Activated CD4-positive, alpha-beta T cell treated with anti-CD3 and anti-CD28 coated beads for 36 hours (primary cell): ENCODE measurements at places on chromosomes 6 and 20. TPM values are rescaled to one million over a fixed set of nuclear protein-coding genes. Genes with fewer than 3 reads are reported as not detected.

The SLC35D3 gene
- not detected for total RNA-seq

The FAM184A gene
- total RNA-seq: 13.8 TPM

The MUCL3 gene
- not detected for total RNA-seq

DNA sequence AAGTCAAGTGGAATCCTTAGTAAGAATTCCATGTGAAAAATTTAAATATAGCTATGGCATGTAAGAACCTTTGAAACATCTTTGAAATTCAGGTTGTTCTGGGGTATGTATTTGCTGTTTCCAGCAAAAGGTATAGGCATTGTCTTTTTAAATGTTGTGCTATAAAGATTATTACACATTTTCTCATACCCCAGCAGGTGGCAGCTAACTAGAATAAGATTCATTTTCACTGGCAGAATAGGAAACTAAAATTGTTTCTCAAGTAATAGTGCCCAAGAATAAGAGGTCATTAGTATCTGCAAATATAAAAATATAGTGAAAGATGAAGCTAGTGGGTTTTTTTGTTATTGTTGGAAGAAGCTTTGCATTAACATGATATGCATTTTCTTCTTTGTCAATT lies 1.8 kb downstream of the GRIK2 start:
- H3K27me3 ChIP-seq: peaks cover 55% of the 10 kb centered on the region
- no peak overlapping the region for H3K4me3 ChIP-seq
- H3K4me1 ChIP-seq: no peaks in the 10 kb centered on the region
- no peak overlapping the region for H3K27ac ChIP-seq

GRCh38 chr6:52634211-52634610 lies 36.7 kb upstream of the TMEM14A start:
- no peak overlapping the region for H3K4me3 ChIP-seq
- peaks cover 2% of the 10 kb centered on the region for H3K27me3 ChIP-seq
- DNase-seq: no peak
- H3K36me3 ChIP-seq: no peaks in the 10 kb centered on the region

DNA sequence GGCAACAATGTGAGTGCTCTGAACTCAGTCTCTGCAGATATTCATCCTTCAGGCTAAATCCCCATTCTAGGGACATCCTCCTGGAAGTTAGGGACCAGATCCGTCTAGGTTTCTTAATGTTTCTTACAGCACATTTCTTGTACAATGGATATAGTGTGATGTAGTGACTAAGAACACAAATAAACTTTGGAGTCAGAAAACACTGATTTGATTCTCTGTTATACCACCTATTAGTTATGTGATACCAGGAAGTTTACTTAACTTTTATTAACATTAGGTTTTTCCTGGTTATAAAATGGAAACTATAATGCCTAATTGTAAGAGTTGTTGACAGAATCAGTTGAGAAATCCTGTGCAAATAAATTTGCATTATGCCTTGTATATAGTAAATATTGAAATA lies 57.6 kb upstream of the KCNQ5 start:
- no peak overlapping the region for H3K27ac ChIP-seq
- no peak for DNase-seq
- H3K4me3 ChIP-seq: no peak overlapping the region
- H3K4me1 ChIP-seq: no peaks in the 10 kb centered on the region
- peaks cover 2% of the 10 kb centered on the region for H3K27me3 ChIP-seq

- DNase-seq: no peak
- H3K27ac ChIP-seq: no peak overlapping the region
- H3K4me3 ChIP-seq: no peak overlapping the region
- H3K36me3 ChIP-seq: peaks cover 35% of the 10 kb centered on the region
- H3K4me1 ChIP-seq: peaks cover 56% of the 10 kb centered on the region
- no peaks in the 10 kb centered on the region for H3K27me3 ChIP-seq
Observed at GRCh38 chr6:15485936-15486335, 176.9 kb downstream of the DTNBP1 start.

The LPA gene
- total RNA-seq: not detected

The SERINC3 gene
- 51.9 TPM for total RNA-seq

DNA sequence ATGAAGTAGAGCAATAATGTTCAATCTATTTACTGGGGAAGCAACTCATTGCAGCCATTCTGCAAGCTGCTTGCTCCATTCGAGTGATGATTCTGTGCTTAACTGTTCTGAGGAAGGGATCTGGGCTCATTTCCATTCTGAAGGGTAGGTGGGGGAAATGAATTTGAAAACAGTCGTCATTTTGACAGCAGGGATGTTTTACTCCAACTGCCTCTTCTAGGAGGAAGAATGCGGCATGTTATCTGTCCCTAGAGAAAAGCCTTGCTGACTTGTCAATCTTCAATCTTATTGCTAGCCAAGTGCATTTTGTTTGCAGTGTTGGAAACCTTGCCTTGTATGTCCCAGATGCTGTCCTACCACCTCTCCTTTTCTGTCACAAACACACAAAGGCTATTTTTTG lies 105.9 kb downstream of the PRDM13 start:
- H3K27ac ChIP-seq: no peak overlapping the region
- peaks cover 13% of the 10 kb centered on the region for H3K27me3 ChIP-seq
- no peak overlapping the region for H3K4me3 ChIP-seq
- H3K4me1 ChIP-seq: no peaks in the 10 kb centered on the region

DNA sequence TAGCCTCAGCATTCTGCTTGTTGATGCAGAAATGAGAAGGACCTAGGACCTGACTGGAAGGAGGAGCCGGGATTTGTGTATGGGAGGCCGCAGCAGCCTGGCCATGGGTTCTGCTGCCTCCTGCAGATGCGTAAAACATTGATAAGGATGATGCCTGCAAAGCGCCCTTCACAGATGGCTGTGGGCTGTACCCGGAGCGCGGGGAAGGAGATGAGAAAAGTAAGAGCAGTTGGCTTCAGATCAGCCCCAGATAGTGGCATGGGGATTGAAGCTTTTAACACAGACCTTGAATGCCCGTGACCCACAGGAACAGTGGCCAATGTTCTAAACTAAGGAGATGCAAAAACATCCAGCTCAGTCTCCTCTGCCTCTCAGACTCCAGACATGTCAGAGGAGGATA lies 136.4 kb upstream of the KCNG1 start:
- no peaks in the 10 kb centered on the region for H3K4me1 ChIP-seq
- H3K27me3 ChIP-seq: peaks cover 38% of the 10 kb centered on the region
- no peaks in the 10 kb centered on the region for H3K36me3 ChIP-seq
- H3K27ac ChIP-seq: no peak overlapping the region
- DNase-seq: no peak

DNA sequence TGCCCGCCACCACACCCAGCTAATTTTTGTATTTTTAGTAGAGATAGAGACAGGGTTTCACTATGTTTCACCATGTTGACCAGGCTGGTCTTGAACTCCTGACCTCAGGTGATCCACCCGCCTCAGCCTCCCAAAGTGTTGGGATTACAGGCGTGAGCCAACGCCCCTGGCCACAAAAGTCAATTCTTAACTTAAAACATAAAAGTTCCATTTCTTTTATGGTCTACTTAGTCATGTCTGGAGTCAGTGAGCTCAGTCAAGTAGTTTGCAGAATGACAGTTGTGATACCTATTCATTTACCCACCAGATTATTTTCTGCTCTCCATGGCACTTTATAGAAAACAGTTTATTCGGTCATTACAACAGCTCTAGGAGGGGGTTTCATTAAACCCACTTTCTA lies 103.1 kb upstream of the ESR1 start:
- peak; percentile 71 for DNase-seq
- H3K4me1 ChIP-seq: peaks cover 41% of the 10 kb centered on the region
- H3K36me3 ChIP-seq: peaks cover 1% of the 10 kb centered on the region
- no peak overlapping the region for H3K4me3 ChIP-seq
- peaks cover 4% of the 10 kb centered on the region for H3K27me3 ChIP-seq

DNA sequence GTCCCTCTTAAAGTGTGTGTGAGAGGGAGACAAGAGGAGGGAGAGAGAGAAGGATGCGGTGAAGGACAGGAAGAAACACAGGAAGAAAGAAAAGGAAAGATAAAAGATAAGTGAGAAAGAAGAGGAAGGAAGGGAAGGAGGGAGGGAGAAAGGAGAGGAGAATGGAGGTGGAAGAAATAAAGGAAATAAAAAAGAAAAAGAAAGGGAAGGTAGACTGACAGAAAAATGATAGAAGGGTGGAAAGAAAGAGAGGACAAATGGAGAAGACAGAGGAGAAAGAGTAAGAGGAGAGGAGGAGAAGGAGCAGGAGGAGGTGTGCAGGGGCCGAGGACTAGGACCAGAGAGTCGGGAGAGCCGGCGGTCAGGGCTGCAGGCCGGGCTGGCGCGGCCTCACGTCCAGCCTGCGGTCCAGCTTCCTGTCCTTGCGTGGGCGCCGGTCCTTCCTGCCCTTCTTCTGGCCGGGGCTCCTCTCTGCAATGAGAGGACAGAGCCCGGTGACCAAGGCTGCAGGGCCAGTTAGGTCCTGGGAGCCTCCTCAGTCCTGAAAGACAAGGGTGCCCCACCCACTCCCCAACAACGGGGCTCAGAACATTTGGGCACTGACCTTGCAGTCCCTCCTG lies 42.0 kb downstream of the RSPO4 start:
- H3K4me3 ChIP-seq: no peak overlapping the region
- no peaks in the 10 kb centered on the region for H3K4me1 ChIP-seq
- H3K27me3 ChIP-seq: peaks cover 20% of the 10 kb centered on the region

DNA sequence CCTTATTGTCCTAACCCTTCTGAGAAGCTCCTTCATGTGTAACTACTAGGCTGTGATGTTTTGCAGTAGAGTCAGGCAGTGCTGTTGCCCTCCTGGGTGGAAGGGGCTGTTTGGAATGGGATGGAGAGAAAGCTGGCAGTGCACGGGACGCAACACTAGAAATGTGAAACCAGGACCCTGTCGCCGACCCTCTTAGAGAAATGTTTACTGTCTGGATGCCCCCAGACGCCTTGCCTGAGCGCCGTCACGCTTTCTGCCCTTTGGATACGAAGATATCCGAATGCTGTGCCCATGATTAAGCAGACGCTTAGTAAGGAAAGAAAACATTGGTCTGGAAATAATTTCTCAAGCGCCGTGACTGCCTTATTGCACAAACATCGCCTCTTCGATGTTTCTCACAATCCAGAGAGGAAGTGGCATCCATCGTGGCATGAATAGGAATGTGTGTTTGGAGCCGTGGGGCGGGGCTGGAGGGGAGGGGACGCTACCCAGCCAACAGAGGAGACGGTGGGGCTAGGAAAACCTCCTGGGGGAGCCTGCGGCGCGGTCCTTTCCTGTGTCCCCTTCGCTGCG lies 661 bp upstream of the PPP1R14C start:
- peak overlapping the region; percentile 50 for H3K4me3 ChIP-seq
- H3K36me3 ChIP-seq: no peaks in the 10 kb centered on the region
- no peak for DNase-seq
- H3K27ac ChIP-seq: no peak overlapping the region
- peaks cover 23% of the 10 kb centered on the region for H3K4me1 ChIP-seq
- peaks cover 69% of the 10 kb centered on the region for H3K27me3 ChIP-seq

The FOXF2 gene
- total RNA-seq: not detected

GRCh38 chr6:105459864-105460263 lies 57.0 kb upstream of the PREP start:
- peaks cover under 1% of the 10 kb centered on the region for H3K36me3 ChIP-seq
- H3K4me1 ChIP-seq: peaks cover 9% of the 10 kb centered on the region
- no peak overlapping the region for H3K4me3 ChIP-seq
- H3K27me3 ChIP-seq: peaks cover 25% of the 10 kb centered on the region

DNA sequence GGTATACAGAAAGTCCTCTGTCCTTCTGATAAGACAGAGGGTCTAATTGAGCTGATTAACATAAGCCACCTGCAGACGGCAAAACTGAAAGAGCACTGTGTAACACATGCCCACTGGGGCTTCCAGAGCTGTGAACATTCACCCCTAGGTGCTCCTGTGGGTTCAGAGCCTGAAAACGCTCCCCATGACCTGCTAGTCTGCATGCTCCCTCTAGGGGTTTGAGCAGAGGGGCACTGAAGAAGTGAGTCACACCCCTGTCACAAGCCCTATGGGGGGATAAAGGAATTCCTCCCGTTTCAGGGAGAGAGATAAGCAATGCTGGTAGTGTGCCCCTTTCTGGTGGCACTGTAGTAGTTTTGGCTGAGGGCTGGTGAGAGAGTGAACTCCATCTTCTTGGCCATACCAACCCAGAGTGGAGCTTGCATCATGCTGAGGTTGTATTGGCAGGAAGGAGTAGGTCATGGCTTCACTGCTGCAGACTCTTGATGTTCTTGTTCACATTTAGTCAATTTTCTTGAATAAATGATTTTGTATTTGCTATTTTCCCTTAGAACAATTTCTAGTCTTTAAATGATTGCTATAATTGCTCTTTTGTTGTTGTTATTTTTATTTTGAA lies 637.5 kb upstream of the MAN1A1 start:
- H3K27ac ChIP-seq: no peak overlapping the region
- H3K27me3 ChIP-seq: no peaks in the 10 kb centered on the region
- no peak overlapping the region for H3K4me3 ChIP-seq
- DNase-seq: no peak
- no peaks in the 10 kb centered on the region for H3K36me3 ChIP-seq
- no peaks in the 10 kb centered on the region for H3K4me1 ChIP-seq

- H3K4me1 ChIP-seq: no peaks in the 10 kb centered on the region
- H3K27me3 ChIP-seq: no peaks in the 10 kb centered on the region
- no peak overlapping the region for H3K4me3 ChIP-seq
- DNase-seq: no peak
- H3K36me3 ChIP-seq: no peaks in the 10 kb centered on the region
- H3K27ac ChIP-seq: no peak overlapping the region
Observed at GRCh38 chr6:107105511-107106116, 9.7 kb downstream of the BEND3 start.

The STMND1 gene
- not detected for total RNA-seq

DNA sequence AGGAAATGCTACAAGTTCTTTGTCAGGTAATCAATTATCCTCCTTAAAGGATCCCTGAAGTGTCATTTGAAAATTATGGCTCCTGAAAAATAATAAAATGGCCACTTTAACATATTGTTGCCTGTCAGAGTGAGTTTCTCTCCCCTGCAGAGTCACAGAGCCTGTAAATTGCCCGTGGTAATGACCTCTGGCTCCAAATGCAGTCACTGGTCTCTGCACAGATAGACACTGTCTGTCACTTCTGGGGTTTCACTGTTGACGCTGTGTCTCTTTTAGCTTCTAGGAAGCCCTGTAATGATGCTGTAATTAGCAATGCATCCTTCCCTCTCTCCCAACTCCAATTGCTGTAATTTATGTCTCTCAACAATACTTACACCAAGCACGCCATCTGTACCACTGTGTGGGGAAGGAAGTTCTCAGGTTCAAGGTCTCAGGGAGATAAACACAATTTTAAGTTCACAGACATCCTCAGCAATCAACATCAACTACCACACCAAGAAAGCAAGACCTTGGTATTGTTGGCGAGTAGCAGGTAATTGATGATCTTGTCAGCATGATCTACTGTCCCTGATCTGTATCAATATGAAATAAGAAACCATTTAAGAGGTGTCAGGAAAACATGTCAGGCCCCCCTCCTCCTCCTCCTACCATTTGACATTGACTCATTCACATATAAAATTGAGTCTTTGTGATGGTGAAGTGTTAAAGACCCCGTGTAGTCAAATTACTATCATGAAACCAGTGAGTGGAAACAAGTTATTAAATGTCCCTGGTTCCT lies 91.2 kb upstream of the SULF2 start:
- no peak overlapping the region for H3K27ac ChIP-seq
- no peak overlapping the region for H3K4me3 ChIP-seq
- peaks cover 2% of the 10 kb centered on the region for H3K27me3 ChIP-seq
- H3K36me3 ChIP-seq: no peaks in the 10 kb centered on the region
- no peaks in the 10 kb centered on the region for H3K4me1 ChIP-seq
- DNase-seq: no peak

The DCDC2 gene
- total RNA-seq: 0.23 TPM
